ENCODE measurements at places on chromosomes 16 and 17. TPM values are rescaled to one million over a fixed set of nuclear protein-coding genes. Genes with fewer than 3 reads are reported as not detected.

- H3K4me1 ChIP-seq: no peaks in the 10 kb centered on the region
- H3K36me3 ChIP-seq: peaks cover 14% of the 10 kb centered on the region
- no peak overlapping the region for H3K27ac ChIP-seq
- DNase-seq: no peak
- no peak overlapping the region for H3K4me3 ChIP-seq
Measured at GRCh38 chr16:23514381-23515152, 4.3 kb upstream of the GGA2 start.

The ATF7IP2 gene
- 45.5 TPM for total RNA-seq

The ASGR1 gene
- total RNA-seq: not detected

DNA sequence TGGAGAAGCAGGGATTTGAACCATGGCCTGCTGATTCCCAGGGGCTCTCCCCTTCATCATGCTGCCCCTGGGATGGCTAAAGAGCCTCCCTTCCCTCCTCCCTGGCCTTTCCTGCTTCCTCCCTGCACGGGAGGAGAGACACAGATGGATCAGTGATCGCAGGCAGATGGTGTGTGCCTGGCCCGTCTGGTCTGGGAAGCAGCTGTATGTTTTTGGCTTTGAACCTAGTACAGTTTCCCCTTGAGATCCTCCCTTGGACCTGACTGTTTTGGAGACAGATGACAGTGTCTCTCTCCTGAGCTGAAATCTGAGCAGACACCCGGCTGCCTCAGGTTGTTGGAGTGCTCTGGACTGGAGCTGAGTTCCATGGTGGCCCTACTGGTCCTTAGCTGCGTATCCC lies 29.0 kb upstream of the ATP2C2 start:
- no peak overlapping the region for H3K27ac ChIP-seq
- H3K27me3 ChIP-seq: no peaks in the 10 kb centered on the region
- H3K4me3 ChIP-seq: no peak overlapping the region
- no peaks in the 10 kb centered on the region for H3K36me3 ChIP-seq

DNA sequence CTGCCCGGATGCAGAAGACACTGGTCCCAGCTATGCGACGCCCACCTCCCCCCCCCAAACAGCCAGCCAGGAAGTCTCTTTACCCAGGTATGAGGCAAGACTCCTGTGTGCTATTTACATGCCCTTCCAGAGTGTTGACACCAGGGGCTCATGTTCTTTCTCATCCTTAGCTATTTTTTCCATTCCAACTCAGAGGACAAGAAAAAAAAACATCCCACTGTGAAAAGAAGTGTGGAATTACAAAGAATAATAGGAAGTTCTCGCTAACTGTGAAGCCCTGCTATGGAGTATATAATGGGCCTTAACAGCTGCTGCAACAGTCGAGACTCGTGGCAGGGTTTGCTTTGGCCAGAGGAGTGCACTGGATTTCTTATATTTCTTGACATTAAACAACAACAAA lies 584.9 kb downstream of the CDH13 start:
- DNase-seq: no peak
- H3K27ac ChIP-seq: no peak overlapping the region
- no peaks in the 10 kb centered on the region for H3K36me3 ChIP-seq
- no peak overlapping the region for H3K4me3 ChIP-seq
- no peaks in the 10 kb centered on the region for H3K4me1 ChIP-seq

GRCh38 chr17:77352441-77352840 lies 211.7 kb downstream of the SEC14L1 start:
- DNase-seq: no peak
- H3K36me3 ChIP-seq: no peaks in the 10 kb centered on the region
- H3K4me1 ChIP-seq: peaks cover 66% of the 10 kb centered on the region

Data from stomach (tissue), 19 donors.